Keratinocyte (primary cell): ENCODE measurements at places on chromosomes 12 and 14.

- no peaks in the 10 kb centered on the region for H3K4me1 ChIP-seq
- no peak for DNase-seq
- H3K4me3 ChIP-seq: no peak overlapping the region
- no peak overlapping the region for H3K27ac ChIP-seq
- H3K36me3 ChIP-seq: no peaks in the 10 kb centered on the region
Measured at GRCh38 chr14:56172571-56172971, 54.4 kb downstream of the PELI2 start.

GRCh38 chr14:29410581-29410980 lies 517.1 kb downstream of the PRKD1 start:
- H3K27ac ChIP-seq: no peak overlapping the region
- H3K4me3 ChIP-seq: no peak overlapping the region
- H3K4me1 ChIP-seq: no peaks in the 10 kb centered on the region
- no peaks in the 10 kb centered on the region for H3K36me3 ChIP-seq
- no peak for DNase-seq

DNA sequence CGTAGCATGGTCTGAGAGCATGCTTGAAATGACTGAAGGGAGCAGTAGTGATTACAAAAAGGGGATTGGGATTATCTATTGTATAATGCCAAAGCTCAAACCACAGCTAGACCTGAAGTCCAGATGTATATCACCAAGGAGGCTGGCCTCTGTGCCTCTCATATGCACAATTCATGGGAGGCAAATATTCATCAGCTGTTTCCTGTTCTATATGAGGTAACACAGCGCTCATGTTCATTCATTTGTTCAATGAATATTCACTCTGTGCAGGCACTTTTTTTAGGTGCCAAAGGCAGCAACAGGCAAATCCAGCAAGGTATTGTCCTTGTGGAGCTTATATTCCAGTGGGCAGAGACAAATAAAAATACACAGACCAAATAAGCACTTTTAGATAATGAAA lies 39.0 kb downstream of the CRACR2A start:
- no peak overlapping the region for H3K27ac ChIP-seq
- no peaks in the 10 kb centered on the region for H3K36me3 ChIP-seq
- no peaks in the 10 kb centered on the region for H3K4me1 ChIP-seq
- DNase-seq: no peak
- H3K4me3 ChIP-seq: no peak overlapping the region

DNA sequence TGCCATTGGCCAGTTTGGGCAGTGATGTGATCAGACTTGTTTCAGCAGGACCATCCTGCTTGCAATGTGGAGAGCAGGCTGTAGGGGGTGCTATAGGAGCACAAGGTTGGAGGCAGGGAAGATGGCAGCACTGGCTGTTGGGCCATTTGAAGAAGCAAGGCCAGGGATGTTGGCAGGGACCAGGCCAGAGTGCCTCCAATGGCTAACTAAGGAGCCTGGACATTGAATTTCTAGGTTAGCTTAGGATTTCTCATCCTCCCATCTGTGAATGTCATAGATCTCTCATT lies 23.5 kb downstream of the FGF23 start:
- H3K27ac ChIP-seq: no peak overlapping the region
- H3K27me3 ChIP-seq: no peaks in the 10 kb centered on the region
- H3K36me3 ChIP-seq: peaks cover 8% of the 10 kb centered on the region
- no peaks in the 10 kb centered on the region for H3K4me1 ChIP-seq
- DNase-seq: peak; percentile 35

DNA sequence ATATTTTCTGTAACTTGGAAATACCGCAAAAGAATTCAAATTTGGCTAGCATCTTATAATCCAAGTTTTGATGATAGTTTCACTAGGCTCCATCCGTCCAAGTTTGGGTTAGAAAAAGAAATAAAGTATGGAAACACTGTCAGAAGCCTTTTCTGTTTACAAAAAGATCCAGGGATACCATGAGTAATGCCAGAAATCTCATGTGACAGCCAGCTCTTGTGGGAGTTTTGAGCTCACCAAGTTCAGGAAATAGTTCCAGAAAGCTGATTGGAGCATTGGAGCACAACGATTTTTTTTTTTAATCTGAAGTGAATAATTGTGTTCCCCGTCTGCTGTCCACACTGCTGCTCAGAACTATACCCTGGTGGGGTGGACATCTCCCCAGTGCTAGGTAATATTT lies 229.7 kb upstream of the NPAS3 start:
- no peak overlapping the region for H3K4me3 ChIP-seq
- H3K27me3 ChIP-seq: no peaks in the 10 kb centered on the region
- H3K36me3 ChIP-seq: no peaks in the 10 kb centered on the region

- no peak overlapping the region for H3K27ac ChIP-seq
- H3K4me1 ChIP-seq: no peaks in the 10 kb centered on the region
- H3K27me3 ChIP-seq: no peaks in the 10 kb centered on the region
- peak; percentile 7 for DNase-seq
Measured at GRCh38 chr14:86961106-86961716, 1031.8 kb downstream of the GALC start.

GRCh38 chr12:110108309-110109036 lies 15.7 kb upstream of the IFT81 start:
- no peaks in the 10 kb centered on the region for H3K36me3 ChIP-seq
- no peak for DNase-seq
- H3K27me3 ChIP-seq: no peaks in the 10 kb centered on the region
